Stimulated activated CD4-positive, alpha-beta T cell treated with anti-CD3 and anti-CD28 coated beads, Interleukin-12 subunit alpha, Interleukin-12 subunit beta, amount 100 ng/mL, for 24 hours (primary cell): ENCODE measurements at places on chromosomes 1 and 21.

DNA sequence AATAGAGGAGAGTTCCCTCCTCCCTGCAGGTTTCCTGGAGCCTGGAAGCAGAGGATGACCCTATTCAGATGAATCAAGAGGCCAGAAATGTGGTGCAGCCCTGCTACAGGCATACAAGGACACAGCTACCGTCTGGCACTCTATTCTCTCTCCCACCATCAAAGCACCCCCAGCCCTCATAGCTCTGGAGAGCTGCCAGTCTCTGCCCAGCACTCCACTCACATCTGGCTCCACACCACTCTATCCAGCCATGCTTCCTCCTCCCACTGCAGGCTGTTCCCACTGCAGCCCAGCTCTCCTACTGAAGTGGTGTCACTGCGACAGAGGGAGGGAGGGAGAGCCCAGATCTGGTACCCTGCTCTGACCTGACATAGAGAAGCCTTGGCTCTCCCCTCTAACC, 18.4 kb downstream of the SYT2 start:
- DNase-seq, result no peak

- no peak for DNase-seq
Measured at GRCh38 chr1:68791800-68792199, 294.9 kb upstream of the DEPDC1 start.

- DNase-seq, result no peak
Measured at GRCh38 chr1:12572522-12572921, 45.5 kb downstream of the DHRS3 start.

DNA sequence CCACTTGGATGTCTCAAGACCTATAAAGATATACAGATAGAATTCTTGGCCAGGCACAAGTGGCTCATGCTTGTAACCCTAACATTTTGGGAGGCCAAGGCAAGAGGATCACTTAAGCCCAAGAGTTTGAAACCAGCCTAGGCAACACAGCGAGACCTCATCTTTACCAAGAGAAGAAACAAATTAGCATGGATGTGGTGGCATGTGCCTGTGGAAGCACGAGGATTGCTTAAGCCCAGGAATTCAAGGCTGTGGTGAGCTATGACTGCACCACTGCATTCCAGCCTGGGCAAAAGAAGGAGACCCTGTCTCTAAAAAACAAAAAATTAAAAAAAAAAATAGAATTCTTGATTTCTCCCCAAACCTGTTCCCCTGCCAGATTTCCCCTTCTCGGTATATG, 8.3 kb downstream of the ASAP3 start:
- no peak for DNase-seq

DNA sequence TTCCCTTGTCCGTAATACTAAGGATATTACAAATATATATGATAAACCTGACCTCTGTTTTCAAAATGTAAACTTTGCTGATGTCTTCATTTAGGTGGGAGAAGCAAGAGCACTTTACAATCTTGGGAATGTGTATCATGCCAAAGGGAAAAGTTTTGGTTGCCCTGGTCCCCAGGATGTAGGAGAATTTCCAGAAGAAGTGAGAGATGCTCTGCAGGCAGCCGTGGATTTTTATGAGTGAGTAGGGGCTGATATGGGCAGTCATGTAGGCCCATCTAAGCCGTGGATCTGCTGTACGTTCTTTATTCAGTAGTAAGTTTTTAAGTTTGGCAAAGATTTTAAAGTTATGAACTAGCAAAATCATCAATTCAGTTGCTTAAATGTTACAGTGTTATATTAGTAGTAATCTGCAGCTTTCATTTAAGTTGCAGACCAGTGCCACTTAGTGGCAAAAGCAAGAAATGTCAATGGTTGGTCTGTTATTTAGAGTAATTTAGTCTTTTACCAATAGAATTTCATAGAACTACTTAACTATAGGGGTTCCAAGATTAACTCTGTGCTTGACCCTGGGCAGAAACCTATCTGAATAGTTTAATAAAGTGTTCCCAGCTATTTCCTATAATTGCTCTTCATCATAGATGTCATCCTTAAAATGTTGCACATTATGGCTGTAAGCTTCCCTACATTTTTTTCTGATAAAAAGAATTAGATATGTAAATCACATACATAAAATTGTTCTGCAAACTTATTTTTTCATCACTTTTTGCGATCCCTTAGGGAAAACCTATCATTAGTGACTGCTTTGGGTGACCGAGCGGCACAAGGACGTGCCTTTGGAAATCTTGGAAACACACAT, 21.3 kb downstream of the GPSM2 start:
- DNase-seq, result no peak

GRCh38 chr1:118097622-118098348, 87.2 kb downstream of the SPAG17 start:
- DNase-seq, result no peak

DNA sequence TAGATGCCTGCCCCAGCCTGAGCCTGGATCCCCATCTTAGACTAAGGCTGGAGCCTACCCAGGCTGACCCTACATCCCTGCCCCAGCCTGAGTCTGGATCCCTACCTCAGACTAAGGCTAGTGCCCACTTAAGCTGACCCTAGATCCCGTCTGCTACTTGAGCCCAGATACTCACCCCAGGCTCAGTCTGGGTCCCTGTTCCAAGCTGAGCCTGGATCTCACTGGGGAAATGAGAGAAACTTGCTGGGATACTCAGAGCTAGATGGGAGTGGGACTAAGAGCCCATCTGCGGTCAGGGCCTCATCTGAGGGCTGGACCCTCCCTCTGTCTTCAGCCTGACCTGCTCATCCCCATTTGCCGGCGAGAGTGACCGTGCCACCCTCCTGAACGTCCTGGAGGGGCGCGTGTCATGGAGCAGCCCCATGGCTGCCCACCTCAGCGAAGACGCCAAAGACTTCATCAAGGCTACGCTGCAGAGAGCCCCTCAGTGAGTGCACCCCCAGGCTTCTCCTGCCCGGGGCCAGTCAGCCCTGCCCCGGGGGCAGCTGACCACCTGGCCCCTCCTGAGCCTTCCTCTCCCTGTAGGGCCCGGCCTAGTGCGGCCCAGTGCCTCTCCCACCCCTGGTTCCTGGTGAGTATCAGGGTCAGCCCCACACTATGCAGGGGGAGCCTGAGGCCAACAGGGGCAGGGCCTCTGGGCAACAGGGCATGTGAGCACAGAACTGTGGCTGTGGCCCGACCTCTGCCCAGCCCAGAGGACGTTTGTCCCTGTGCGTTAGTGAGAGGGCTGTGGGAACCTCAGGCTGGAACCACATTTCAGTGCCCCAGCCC, 36.8 kb downstream of the TRIM11 start:
- DNase-seq, result no peak

GRCh38 chr1:24996983-24997893, 67.2 kb upstream of the RUNX3 start:
- no peak for DNase-seq

DNA sequence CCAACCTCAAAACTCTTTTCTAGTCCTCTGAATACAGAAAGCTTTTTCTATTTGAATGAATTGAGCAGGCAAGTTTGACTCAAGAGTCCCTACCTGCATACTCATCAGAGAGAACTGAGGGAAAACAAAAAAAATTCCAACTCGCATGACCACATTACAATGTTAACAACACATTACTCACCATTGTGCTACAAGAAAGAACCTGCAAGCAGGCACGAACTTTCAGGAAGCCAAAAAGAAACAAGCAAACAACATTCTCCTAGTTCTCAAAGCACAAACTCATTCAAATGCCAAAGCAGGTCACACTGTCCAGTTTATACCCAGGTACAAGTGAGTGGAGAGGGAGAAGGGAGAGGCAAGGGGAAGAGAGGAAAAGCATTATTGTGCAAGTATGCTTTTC, 14.6 kb downstream of the OTUD7B start:
- DNase-seq, result no peak

DNA sequence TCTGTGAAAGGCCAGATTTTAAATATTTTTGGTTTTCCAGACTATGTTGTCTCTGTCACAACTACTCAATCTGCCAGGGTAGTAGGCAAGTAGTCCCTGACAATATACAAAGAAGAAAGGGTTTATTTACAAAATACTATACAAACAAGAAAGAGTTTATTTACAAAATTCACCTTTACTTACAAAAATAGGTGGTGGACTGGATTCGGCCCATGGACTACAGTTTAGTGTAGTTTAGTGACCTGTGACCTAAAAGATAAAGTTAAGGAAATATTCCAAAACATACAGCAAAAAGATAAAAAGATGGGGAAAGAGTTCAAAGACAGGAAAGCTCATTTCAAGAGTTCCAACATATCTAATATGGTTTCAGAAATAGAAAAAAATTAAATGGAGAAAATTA, 52.9 kb upstream of the MAP10 start:
- DNase-seq, result no peak

DNA sequence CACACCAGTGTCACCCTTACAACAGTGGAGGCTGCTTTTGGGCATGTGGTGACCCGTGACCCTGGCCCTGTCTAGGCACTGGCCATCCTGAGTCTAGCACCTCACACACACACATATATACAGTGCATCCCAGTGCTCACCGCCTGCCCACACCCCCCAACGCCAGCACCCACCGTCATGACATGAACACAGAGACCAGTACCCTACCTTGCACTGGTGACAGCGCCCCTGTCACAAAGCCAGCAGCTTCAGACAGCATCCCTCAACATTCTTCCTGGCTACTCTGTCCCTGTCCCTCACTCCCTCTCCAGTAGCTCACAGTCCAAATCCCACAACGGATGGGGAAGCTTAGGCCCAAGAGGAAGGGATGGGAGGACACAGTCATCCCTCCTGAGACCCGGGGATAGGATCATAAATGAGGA, 27.1 kb downstream of the AHDC1 start:
- no peak for DNase-seq

GRCh38 chr1:188641566-188642211, 1812.9 kb downstream of the PLA2G4A start:
- no peak for DNase-seq

GRCh38 chr1:109263597-109264378, 14.4 kb downstream of the CELSR2 start:
- peak; percentile 55 for DNase-seq

DNA sequence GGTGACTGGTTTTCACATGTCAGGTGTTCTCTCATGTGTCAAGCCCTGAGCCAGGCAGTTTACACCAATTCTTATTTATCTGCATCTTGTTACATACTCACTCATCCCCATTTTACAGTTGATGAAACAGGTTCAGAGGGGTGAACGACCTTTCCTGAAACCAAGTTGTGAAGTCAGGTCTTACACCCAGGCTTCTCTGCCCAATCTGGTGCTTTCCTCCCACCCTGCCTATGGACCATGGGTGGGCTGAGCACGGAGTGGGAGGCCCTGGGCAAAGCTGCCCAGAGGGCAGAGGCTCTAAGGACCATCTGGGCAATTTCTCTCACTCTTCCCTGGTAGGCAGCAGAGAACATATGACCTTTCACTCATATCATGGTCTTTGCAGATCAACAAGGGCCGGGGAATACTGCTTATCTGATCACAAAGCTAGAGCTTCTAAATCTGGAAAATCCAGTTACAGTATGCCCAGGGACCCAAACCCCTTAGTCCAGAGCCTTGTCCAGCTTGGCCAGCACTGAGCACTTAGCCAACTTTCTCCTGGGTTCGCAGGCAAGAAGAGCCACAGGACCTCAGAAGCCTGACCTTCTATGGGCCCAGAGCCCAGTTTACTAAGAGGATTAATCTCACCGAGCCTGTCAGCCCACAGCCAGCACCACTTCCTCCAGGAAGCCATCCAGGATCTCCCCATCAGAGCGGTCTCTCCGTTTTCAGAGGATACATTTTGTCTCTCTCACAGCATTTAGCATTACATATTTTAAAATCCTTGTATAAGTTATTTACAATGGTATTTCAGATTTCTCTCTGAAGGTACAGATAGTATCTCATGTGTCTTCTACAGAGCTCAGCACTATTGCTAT, 16.0 kb upstream of the TTC39A start:
- DNase-seq, result no peak

GRCh38 chr1:22273686-22274681, 131.1 kb upstream of the WNT4 start:
- DNase-seq, result no peak

- no peak for DNase-seq
Measured at GRCh38 chr1:7589080-7589735, 181.9 kb upstream of the VAMP3 start.

DNA sequence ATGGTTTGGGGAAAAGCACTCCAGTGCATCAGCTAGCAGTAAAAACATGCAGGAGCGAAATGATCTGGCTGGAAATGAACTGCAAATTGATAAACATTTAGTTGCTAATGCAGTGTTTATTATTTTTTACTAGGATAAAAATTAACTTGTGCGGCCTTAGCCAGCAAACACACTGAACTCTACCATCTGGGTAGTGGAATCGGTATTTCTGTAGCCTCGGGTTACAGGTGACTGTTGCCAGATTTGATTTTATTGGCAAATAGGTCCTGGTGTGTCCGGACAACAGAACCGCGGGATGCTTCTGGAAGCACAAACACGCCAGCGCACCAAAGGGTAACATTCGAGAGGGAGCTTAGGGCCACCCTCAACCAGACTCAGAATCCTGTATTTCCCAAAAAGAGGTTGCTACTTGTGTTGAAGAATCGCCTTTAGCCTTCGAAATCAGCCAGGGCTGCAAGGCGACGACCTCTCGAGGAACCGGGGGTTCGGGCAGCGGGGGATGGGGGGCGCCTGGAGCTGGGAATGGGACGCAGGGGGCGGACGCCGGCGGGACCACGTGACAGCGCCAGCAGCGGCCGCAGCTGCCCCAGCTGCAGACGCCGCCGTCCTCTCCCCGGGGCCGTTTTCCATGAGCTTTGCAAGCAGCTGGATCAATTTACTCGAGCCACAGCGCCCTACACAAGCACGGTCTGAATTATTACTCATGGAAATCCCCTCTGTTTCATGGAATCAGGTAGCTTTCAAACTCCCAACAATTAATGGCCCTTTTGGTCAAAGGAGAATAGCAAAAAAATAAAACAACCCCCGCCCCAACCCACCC, 158.8 kb downstream of the TOMM20 start:
- no peak for DNase-seq

GRCh38 chr1:94757931-94758330, 62.2 kb upstream of the SLC44A3 start:
- DNase-seq, result no peak

GRCh38 chr21:23162198-23162946, 2164.2 kb downstream of the NCAM2 start:
- DNase-seq, result no peak

- no peak for DNase-seq
Measured at GRCh38 chr1:99252630-99253029, 11.7 kb upstream of the PLPPR4 start.

GRCh38 chr21:35350965-35351364, 301.9 kb upstream of the RUNX1 start:
- no peak for DNase-seq

DNA sequence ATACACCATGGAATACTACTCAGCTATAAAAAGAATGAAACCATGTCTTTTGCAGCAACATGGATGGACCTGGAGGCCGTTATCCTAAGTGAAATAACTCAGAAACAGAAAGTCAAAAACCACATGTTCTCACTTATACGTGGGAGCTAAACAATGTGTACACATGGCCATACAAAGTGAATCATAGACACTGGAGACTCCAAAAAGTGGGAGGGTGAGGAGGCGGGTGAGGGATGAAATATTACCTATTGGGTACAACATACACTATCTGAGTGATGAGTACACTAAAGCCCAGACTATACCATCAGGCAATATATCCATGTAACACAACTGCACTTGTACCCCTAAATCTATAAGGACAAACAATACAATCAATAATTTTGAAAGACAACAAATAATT, 39.5 kb upstream of the FAM20B start:
- no peak for DNase-seq

GRCh38 chr1:101920577-101920976, 76.1 kb downstream of the OLFM3 start:
- no peak for DNase-seq

GRCh38 chr1:86779308-86780191, 75.2 kb downstream of the SH3GLB1 start:
- no peak for DNase-seq
